Stimulated activated CD8-positive, alpha-beta memory T cell treated with anti-CD3 and anti-CD28 coated beads, Interleukin-4, amount 100 ng/mL, for 24 hours (primary cell): ENCODE measurements at places on chromosomes 12 and 14.

- no peak for DNase-seq
Observed at GRCh38 chr14:24712374-24712773, 78.4 kb upstream of the GZMB start.

DNA sequence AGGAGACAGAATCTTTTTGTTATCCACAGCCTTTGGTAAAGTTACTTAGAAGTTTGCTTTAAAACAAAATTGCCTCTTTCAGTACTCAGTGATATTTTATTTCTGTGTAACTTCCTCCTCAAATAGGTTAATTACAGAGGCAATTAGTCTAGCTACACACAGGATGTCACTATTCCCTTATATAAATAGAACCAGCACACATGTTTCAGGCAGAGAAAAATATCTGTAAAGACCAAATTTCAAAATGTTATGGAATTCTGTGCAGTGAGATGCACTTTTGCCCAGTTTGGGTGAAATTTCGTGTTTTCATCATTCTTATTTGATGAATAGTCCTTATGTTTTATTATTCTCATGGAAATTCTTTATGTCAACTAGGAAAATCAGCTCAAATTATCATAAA lies 410.6 kb upstream of the SOX5 start:
- DNase-seq = no peak

DNA sequence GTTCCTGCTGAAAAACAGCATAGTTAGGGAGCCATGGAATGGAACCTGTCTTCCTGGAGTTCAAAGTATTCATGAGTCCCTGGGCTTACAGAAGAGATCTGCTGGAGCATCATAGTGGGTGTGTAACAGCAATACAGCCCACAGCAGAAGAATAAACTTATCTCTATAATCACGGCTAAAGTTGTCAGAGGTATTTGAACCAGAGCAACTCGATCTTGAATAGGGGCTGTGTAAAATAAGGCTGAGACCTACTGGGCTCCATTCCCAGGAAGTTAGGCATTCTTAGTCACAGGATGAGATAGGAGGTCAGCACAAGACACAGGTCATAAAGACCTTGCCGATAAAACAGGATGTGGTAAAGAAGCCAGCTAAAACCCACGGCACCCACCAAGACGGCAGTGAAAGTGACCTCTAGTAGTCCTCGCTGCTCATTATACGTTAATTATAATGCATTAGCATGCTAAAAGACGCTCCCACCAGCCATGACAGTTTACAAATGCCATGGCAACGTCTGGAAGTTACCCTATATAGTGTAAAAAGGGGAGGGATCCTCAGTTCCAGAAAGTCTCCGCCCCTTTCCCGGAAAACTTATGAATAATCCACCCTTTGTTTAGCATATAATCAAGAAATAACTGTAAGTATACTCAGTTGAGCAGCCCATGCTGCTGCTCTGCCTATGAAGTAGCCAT lies 223.4 kb downstream of the PCNX1 start:
- DNase-seq = no peak

GRCh38 chr14:60353420-60353819 lies 104.4 kb downstream of the PPM1A start:
- DNase-seq = no peak

- no peak for DNase-seq
Observed at GRCh38 chr12:128121424-128121823, 145.5 kb upstream of the TMEM132C start.

GRCh38 chr14:89365061-89365801 lies 51.8 kb downstream of the FOXN3 start:
- DNase-seq = peak; percentile 17
